ENCODE measurements at places on chromosomes 5 and 9.

DNA sequence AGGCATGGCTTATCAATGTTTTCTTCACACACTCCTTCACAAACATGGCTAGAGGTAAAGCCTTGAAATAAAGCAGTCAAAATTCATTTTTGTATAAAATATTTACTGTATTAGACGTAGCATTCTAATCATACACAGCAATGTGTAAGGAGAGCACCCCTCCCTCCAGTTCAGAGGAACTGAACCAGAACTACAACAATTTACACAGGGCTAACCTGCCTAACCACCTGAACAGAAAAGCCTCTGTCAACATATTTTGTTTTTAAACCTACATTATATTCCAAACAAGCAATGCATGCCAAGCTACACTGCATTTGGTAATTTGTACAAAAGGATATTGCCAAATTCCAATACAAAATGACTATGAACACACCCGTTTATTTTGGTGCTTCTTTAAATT, 41.6 kb downstream of the MLLT3 start:
- no peak for DNase-seq

- no peak for DNase-seq
These were observed 89.4 kb downstream of the PSAT1 start for GRCh38 chr9:78386348-78386747.

GRCh38 chr5:75681125-75681830, 36.0 kb downstream of the POC5 start:
- DNase-seq = no peak

DNA sequence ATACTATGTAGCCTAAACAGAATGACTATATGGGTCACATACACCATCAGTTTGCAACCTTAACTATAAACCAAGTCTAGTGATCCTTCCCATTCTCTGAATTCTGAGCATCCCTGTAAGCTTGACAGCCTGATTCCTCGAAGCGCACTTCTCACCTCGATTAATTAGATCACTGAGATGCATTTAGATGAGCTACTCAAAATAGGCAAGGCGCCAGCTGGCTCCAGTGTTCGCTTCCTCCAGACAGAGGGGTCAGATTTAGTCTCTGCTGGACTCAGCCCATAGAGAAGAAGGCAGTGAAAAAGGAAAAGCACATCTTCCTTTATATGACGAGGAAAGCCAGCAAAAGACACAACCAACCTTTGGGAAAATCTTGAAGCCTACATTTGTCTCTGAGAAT, 371.5 kb downstream of the MLLT3 start:
- no peak for DNase-seq

DNA sequence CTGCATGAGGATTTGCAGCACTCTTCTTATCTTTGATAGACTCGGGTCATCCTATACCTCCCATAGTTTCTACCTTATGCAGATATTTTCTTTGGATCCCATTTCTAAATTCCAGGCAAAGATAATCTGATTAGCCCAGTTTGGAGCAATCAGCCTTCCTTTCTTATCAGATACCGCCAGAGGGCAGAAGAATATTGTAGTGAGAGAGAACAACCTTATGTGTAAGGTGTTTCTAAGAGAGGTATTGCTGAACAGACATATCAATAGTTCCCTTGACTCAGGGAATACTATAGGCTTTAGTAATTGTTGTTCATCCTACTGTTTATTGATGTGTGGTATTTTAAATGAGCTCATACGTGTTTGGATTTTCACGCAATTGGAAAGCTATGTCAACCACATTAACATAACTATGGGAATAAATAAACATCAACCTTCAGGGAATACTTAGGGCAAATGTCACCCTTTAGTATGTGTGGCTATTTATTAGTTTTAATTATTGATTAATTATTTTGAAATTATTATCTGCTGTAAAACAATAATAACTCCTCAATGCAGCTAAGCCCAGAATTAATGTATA, 1435.2 kb upstream of the CDH9 start:
- DNase-seq = no peak

DNA sequence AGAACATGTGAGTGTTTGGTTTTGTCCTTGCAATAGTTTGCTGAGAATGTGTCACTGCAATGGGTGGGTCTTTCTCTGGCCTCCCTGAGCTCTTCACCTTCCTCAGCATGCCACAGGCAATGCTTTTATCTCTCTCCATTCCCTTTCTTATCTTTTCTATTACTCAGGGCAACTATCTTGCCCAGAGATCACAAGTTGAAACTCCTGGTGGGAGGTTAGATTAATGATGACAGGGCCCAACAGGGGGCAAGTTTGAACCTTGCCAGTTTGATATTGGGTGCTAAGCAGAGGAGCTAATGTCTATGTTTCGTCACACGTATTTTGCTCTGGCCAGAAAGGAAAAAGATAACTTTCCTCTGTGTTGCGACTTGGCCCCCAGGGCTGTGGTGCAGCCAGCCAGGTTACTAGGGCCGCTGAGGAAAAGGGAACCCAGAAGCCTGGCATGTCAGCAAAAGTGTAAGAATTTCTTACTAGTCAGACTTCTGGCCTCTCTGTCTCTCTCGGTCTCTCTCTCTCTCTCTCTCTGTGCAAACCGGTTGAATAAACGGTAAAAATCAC, 299.3 kb upstream of the POU5F2 start:
- DNase-seq = no peak
